ENCODE measurements at places on chromosomes 12 and 14.

- DNase-seq = no peak
Observed at GRCh38 chr12:2460051-2460670, 334.6 kb upstream of the FKBP4 start.

DNA sequence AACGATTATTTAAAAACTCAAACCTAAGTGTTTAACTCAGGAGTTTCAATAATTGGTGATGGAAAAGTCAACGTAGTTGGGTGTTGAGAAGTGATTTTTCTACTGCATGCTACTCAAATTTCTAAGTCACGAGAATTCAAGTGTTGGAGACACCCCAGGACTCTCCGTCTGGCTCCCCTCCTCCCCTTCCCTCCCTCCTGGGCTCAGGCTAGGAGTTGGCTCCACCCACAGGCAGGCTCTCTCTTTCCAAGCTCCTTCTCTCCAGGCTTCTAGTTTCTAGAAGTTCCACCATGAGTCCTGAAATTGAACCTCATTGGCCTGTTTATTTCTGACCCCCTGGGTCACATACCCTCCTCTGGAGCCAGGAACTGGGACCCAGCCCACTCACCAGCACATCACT lies 73.0 kb downstream of the TMEM132D start:
- no peak for DNase-seq

DNA sequence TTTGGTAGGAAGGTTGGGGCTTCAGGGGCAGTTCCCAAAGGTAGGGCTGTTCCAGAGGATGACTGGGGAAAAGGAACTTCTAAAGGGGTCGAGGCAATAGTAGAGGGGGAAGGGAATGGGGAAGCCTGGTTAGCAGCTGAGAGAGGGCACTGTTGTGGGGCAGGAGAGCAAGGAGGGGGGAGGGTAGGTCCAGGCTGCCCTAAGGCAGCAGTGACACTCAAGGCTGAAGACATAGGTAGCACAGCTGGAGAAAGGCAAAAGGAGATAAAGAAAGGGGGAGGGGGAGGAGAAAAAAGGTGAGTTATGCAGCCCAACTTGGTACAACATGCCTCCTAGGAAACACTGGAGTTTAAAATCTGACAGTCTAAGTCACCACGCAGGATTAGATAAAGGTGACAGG lies 3.9 kb downstream of the NACA start:
- no peak for DNase-seq

DNA sequence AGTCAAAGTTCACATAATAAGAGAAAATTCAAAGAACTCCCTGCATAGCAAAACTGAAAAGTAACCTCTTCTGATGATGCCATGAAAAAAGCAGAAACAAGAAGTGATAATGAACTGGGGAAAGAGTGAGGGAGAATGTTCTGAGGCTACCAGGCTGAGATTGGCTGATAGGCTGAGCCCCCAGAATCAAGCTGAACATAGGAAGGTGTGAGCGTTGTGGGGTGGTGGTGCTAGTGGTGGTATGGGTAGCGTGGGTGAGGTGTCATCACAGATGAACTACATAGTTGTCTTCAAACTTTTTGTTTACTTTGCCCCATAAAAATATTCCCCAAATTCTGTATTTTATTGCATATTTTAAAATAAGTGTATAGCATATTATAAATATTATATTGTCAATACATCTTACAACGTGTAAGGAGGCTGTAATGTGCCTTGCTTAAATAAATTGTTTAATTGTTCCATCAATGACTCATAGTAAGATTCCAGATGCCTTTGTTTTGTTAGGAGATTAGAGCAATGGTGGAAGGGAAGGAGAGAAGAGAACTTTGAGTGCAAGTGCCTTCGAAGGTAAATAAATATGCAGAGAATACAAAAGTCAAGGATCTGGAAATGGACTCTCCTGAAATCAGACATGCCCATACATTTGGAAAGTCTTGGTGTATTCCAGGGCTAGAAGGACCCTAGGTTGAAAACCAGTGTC lies 15.8 kb upstream of the CFAP54 start:
- DNase-seq = no peak

GRCh38 chr14:71472356-71473340 lies 459.6 kb upstream of the RGS6 start:
- no peak for DNase-seq

- no peak for DNase-seq
Observed at GRCh38 chr12:119366007-119366406, 31.5 kb downstream of the CCDC60 start.

DNA sequence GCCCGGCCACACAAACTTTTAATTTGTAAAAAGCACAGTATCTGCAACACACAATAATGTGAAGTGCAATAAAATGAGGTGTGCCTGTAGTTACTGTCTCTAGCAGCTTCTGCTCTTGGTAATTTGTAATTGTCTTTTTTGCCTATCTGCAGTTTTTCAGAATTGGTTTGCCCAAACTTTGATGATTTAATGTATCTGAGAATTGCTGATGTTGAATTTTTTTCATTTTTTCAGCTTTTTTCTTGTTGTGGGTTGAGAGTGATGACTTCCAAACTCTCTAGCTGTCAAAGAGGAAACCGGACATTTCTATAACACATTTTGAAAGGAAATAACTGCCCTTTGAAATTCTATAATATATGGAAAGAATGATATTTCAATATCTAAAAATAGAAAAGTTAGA lies 236.9 kb downstream of the RERGL start:
- DNase-seq = no peak

GRCh38 chr14:54809767-54810166 lies 92.9 kb downstream of the GCH1 start:
- no peak for DNase-seq

DNA sequence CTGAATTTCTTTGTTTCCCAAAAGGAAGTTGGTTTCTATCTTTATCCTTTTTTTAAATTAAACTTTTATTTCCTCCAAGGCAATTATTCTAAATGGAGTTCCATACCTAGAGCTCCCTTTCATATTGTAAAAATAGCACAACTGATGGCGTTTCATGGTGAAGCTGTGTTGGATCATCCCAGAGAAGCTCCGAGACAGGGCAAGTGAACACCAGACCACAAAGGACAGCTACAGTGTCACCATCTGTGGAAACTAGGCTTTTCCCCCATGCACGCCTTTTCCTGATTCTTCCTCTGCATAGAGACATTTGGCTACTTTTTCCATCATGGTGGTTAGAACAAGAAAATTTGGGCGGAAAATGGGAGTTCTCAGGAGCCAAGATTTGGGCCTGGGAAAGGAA lies 12.7 kb downstream of the TPCN1 start:
- no peak for DNase-seq

DNA sequence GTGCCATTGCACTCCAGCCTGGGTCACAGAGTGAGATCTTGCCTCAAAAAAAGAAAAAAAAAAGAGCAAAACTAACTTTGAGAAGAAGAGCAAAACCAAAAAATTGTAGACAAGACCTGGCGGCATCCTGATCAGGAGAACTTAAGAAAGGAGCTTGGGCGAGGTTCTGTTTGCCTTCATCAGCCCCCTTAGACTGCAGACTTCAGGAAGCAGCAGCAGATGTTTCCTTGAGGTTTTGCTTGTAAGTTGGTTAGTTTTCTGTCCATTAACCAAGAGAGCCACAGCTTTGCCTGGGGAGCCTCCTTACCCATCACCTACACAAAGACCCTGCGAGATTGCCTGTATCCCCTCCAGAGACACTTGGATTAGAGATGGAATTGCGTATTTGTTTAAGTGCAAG lies 189.0 kb downstream of the AACS start:
- no peak for DNase-seq

- no peak for DNase-seq
Observed at GRCh38 chr12:117441751-117442150, 80.3 kb upstream of the NOS1 start.

GRCh38 chr14:81042438-81042837 lies 87.0 kb downstream of the TSHR start:
- DNase-seq = no peak

- DNase-seq = no peak
Observed at GRCh38 chr12:13348464-13348863, 151.9 kb downstream of the EMP1 start.

DNA sequence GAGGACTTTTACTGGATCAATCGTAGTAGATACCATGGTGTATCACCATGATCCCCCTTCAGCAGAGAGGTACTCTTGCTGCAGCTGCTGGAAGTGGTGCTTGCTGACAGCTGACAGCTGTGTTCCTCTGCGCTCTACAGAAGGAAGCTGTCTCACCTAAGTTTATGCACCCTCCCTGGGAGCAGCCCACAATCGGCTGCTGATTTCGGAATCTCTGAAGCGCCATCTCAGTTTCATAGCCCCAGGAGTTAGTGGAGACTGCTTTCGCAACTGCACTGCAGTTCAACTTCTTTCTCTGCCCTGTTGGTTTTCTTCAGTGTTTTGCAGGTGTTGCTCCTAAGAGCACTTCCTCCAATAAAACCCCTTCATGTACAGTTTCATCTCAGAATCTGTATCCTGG lies 237.9 kb downstream of the PAWR start:
- no peak for DNase-seq

DNA sequence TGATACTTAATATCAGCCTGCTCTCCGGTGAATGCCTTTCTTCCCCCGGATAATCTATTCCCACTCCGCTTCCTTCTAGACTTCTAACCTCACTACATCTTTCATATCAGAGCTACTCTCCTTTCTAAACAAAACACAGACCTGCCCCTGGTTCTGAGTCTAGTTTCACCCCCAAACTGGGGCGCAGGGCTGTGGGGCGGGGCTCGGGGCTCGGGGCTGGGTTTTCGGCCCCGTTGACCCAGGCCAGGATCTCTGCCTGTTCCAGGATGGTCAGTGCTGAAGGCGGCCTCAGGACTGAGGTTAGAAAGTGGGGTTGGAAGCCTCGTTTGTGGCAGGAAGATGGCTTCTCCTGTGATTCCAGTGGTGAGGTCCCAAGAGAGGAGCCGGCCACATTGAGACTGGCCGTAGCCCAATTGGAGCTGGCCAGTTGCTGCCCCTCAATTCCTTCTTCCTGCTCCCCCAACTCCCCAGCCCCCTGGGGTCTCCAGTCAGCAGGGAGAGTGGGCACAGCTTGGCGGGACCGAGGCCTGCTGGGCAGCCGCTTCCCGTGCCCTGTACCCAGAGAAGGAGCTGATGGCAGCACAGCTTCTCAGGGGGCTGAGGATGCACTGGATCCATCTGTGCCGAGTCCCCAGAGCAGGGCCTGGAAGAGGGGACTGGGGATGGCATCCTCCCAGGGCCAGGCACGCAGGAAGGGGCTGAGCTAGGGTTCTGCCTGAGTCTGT lies 52.9 kb downstream of the LRCOL1 start:
- DNase-seq = no peak

GRCh38 chr14:96089401-96089800 lies 50.2 kb downstream of the C14orf132 start:
- DNase-seq = no peak

GRCh38 chr12:30753233-30753632 lies 1.5 kb downstream of the CAPRIN2 start:
- peak; percentile 10 for DNase-seq

DNA sequence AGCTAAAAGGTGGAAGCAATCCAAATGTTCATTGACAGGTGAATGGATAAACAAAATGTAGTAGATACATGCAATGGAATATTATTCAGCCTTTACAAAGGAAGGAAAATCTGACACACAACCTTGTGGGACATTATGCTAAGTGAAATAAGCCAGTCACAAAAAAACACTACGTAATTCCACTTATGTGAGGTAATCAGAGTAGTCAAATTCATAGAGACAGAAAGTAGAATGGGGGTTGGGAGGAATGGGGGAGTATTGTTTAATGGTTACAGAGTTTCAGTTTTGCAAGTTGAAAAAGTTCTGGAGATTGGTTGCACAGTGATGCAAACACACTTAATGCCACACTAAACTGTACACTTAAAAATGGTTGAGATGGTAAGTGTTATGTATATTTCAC lies 62.8 kb downstream of the LIN52 start:
- DNase-seq = no peak
